CD4-positive, alpha-beta memory T cell (primary cell): ENCODE measurements at places on chromosomes 6 and 20. TPM values are rescaled to one million over a fixed set of nuclear protein-coding genes. Genes with fewer than 3 reads are reported as not detected.
A peak's percentile ranks its signal among the peaks of the same experiment; 100 is the strongest.

- no peaks in the 10 kb centered on the region for H3K36me3 ChIP-seq
- no peaks in the 10 kb centered on the region for H3K27me3 ChIP-seq
- peak; percentile 30 for DNase-seq
- H3K4me3 ChIP-seq: no peak overlapping the region
Observed at GRCh38 chr6:75934643-75935472, 137.6 kb downstream of the IMPG1 start.

- H3K27ac ChIP-seq: no peak overlapping the region
- no peaks in the 10 kb centered on the region for H3K27me3 ChIP-seq
- H3K4me1 ChIP-seq: no peaks in the 10 kb centered on the region
- H3K36me3 ChIP-seq: no peaks in the 10 kb centered on the region
- H3K4me3 ChIP-seq: no peak overlapping the region
Observed at GRCh38 chr6:39835821-39836295, 43.7 kb downstream of the DAAM2 start.

DNA sequence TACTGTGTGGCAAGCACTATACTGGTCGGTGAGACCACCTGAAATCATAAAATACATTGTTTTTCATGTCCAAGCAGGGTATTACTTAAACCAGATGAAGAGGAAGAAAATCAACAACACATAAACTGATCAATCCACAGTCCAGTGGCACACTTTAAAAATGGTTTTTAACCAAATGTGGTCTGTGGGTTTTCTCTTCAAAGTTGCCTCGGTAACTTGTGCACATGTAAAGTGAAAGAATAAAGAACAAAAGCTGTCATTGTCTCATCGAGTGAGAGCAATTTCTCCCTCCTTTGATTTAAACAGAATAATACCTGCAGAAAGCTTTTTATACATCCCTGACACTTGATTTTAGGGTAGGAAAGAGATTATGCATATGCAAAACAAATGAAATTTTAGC is 3.7 kb downstream of the FLRT3 start:
- no peaks in the 10 kb centered on the region for H3K36me3 ChIP-seq
- no peaks in the 10 kb centered on the region for H3K27me3 ChIP-seq
- DNase-seq: no peak
- H3K4me1 ChIP-seq: no peaks in the 10 kb centered on the region
- H3K27ac ChIP-seq: no peak overlapping the region

DNA sequence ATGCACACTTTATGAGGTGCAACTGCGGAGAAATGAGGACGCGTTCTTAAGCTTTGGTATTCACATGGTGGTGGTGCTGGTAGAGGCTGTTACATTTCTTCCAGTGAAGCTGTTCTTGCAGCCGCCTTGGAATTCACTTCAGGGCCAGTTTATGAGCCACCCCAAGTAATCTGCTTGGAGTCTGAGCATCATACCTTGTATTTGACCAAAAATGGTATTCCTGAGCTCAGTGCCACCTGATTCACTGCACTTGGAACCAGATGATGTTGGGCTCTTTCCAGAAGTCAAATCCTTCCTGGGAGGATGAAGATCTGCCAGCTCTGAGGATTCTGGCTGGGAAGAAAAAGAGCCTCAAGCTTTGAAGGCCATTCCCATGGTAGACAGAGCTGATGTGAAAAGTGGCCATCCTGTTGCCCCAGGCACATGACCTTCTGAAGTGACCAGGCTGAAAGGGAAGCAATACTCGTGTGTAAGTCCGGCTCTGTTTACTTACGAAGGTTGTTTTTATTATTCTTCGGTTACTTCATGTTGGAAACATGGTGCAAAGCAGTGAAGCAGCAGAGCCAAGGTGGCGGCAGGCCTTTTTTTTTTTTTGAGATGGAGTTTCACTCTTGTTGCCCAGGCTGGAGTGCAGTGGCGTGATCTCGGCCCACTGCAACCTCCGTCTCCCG is 7.7 kb downstream of the MANBAL start:
- H3K27ac ChIP-seq: no peak overlapping the region
- no peak for DNase-seq
- no peaks in the 10 kb centered on the region for H3K27me3 ChIP-seq
- H3K4me3 ChIP-seq: no peak overlapping the region

DNA sequence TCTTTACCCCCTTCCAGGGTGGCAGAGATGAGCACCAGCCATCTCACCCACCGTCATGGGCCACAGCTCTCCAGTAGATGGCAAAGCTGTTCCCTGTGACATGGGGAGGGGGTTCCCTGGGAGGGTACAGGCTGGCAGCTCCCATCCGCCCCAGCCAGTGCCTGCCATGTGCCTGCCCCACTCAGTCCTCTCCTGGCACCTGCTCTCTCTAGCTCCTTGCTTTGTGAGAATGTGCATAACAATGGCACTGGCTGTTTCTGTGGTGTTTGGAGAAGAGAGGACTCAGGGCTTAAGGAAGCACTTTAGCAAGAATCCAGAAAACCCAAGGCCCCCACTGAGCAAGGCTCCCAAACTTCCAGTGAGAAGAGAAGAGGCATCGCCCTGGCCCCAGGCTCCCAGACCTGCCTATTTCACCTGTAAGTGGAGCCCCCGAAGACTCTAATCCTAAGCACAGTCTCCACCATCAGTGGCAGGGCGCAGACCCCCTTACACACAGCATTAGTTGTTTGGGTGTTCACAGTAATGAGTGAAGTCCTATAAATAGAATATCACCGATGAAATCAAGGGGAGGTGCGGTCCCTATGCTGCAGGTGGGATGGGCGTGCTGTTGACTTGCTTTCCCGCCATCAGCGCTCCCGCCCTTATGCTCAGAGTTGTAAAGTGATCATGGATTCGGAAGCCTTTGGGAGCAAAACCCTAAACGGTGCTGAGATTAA is 110.2 kb downstream of the AGPAT4 start:
- no peaks in the 10 kb centered on the region for H3K27me3 ChIP-seq
- no peaks in the 10 kb centered on the region for H3K4me1 ChIP-seq
- no peak overlapping the region for H3K4me3 ChIP-seq
- no peak overlapping the region for H3K27ac ChIP-seq
- no peak for DNase-seq

GRCh38 chr20:32560989-32561830 is 23.9 kb downstream of the NOL4L start:
- H3K36me3 ChIP-seq: peaks cover 3% of the 10 kb centered on the region
- H3K27ac ChIP-seq: no peak overlapping the region
- no peak overlapping the region for H3K4me3 ChIP-seq
- peaks cover 32% of the 10 kb centered on the region for H3K4me1 ChIP-seq
- H3K27me3 ChIP-seq: no peaks in the 10 kb centered on the region
- no peak for DNase-seq

GRCh38 chr6:105336986-105337385 is 65.9 kb downstream of the PREP start:
- no peak overlapping the region for H3K27ac ChIP-seq
- no peak overlapping the region for H3K4me3 ChIP-seq
- no peak for DNase-seq
- no peaks in the 10 kb centered on the region for H3K4me1 ChIP-seq
- H3K27me3 ChIP-seq: no peaks in the 10 kb centered on the region

GRCh38 chr6:152068622-152069261 is 261.3 kb downstream of the ESR1 start:
- no peak overlapping the region for H3K27ac ChIP-seq
- no peaks in the 10 kb centered on the region for H3K27me3 ChIP-seq
- no peaks in the 10 kb centered on the region for H3K4me1 ChIP-seq
- H3K36me3 ChIP-seq: no peaks in the 10 kb centered on the region
- H3K4me3 ChIP-seq: no peak overlapping the region

DNA sequence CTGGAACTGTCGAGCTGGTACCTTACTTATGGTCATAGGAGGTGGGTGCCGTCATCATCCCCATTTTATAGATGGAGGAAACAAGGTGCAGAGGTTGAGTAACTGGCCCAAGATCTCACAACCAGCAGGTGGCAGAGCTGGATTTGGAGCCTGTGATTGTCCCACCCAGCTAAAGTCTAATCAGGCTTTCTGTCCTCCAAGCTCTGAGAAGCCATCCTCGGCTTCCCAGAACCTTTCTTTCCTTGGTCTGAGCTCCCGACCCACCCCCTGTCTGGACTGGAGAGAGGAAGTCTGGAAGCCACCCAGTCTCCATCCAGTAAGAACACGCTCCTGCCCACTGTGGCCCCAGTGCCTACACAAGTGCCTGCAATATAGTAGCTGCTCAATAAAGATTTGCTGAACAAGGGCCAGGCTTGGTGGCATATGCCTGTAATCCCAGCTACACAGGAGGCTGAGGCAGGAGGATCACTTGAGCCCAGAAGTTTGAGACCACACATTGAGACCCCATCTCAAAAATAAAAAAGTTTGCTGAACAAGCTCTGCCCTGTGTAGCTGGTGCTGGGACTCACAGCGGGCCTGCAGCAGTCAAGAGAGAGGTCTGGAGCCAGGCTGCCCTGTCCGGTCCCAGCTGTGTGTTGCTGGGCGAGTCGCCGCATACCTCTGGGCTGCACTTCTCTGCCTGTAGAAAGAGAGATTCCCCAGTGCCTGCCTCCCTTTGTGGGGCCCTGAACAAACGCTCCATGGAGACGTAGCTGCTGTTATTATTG is 32.5 kb upstream of the DLGAP4 start:
- H3K27ac ChIP-seq: no peak overlapping the region
- no peaks in the 10 kb centered on the region for H3K4me1 ChIP-seq
- no peaks in the 10 kb centered on the region for H3K36me3 ChIP-seq
- H3K27me3 ChIP-seq: no peaks in the 10 kb centered on the region
- DNase-seq: no peak

DNA sequence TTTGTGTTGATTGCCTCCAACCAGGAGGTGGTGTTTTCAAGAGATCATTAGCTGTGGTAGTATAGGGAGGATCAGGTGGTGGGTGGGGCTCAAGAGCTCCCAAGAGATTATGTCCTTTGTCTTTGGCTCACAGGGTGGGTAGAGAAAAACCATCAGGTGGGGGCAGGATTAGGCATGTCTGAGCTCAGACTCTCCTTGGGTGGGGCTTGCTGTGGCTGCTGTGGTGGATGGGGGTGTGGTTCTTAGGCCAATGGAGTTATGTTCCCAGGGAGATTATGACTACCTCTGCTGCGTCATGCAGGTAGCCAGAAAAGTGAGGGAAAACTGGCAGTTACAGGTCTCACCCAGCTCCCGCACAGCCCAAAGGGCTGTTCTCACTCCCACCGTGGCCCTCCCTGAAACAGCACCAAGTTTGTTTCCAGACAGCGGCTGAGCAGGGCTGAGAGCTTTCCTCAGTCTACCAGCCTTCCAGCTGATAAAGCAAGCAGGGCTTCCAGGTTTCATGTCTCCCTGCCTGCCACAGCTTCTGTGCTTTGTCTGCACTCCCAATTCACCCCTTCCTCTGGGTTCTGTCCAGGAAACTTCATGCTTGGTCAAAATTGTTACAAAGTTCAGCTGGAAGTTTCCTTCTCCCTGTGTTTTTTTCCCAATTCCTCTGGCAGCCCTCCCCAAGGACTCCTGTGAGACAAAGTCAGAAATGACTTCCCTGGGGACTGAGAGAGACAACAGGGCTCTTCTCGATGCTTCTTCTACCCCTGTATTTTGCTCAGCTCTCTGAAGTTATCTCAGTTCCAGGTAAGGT is 481.1 kb upstream of the MAN1A1 start:
- H3K36me3 ChIP-seq: no peaks in the 10 kb centered on the region
- H3K27me3 ChIP-seq: no peaks in the 10 kb centered on the region
- no peaks in the 10 kb centered on the region for H3K4me1 ChIP-seq
- no peak overlapping the region for H3K27ac ChIP-seq
- DNase-seq: no peak
- H3K4me3 ChIP-seq: no peak overlapping the region

GRCh38 chr20:15162079-15162647 is 824.8 kb upstream of the FLRT3 start:
- H3K4me1 ChIP-seq: no peaks in the 10 kb centered on the region
- H3K4me3 ChIP-seq: no peak overlapping the region
- no peak overlapping the region for H3K27ac ChIP-seq
- no peaks in the 10 kb centered on the region for H3K27me3 ChIP-seq
- no peaks in the 10 kb centered on the region for H3K36me3 ChIP-seq

GRCh38 chr6:130955755-130956154 is 107.3 kb downstream of the EPB41L2 start:
- H3K27me3 ChIP-seq: no peaks in the 10 kb centered on the region
- H3K27ac ChIP-seq: no peak overlapping the region
- no peak for DNase-seq
- H3K4me1 ChIP-seq: no peaks in the 10 kb centered on the region
- no peaks in the 10 kb centered on the region for H3K36me3 ChIP-seq
- H3K4me3 ChIP-seq: no peak overlapping the region

DNA sequence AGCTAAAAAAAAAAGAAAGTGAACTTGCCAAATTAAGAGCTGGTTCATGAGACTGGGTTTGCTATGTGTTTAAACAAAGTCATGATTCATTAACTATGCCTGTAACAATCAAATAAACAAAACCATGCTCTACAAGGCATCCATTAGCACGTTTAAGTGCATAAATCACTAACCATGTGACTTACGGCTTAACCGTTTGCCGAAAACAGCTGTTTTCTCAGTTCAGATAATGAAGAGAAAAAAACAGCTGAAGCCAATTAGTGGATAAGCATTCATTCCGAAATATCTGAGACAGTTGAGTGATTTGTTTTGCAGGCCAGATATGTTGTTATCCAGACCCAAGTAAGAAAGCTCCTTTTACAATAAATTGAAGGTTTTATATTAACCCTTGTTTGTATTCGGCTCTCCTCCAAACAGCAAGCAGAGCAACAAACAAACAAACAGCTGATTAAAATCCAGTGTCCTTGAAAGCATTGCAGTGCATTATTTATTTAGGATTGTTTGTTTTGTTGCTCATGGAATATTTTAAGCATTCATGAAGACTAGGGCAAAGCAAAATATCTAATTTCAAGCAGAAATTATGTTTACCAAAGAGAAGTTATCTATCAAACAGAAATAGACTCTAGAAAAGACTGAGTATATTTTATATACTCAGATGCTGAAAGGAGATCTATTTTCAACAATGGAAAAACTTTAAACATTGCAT is 343.5 kb downstream of the RFPL4B start:
- no peaks in the 10 kb centered on the region for H3K27me3 ChIP-seq
- no peaks in the 10 kb centered on the region for H3K36me3 ChIP-seq
- DNase-seq: no peak
- no peak overlapping the region for H3K4me3 ChIP-seq

DNA sequence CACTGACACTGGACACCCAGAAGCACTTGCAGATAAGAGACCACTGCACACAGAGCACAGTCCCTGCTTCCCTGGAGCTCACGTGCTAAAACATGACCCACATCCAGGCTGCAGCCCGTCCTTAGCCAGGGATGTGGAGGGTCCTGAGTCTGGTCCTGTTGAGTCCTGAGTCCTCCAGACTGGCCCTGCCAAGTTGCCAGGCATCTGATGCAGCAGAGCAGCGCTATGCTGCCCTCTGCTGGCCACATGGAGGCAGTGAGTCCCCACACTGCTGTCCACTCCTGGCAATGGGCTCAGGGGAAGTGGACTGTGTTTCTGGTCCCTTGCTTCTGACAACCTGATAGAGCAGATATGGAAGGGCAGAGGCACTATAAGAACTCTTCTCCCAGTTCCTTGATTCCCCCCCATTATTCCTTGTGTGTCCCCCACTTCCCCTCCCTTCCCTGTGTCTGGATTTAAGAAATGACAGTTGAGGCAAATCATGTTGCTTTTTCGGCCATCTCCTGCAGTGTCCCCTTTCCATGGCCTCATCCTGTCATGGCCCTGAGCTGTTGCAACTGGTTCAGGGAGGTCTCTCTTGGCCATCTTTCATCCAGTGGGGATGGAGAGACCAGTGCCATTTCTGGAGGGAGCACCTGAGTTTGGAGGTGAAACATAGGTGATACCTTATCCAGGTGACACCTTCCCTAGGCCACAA is 86.0 kb downstream of the DHX35 start:
- peak; percentile 59 for DNase-seq
- no peak overlapping the region for H3K4me3 ChIP-seq
- peaks cover 11% of the 10 kb centered on the region for H3K4me1 ChIP-seq
- H3K27me3 ChIP-seq: no peaks in the 10 kb centered on the region

The FOXF2 gene
- not detected for total RNA-seq

The SPATS1 gene
- total RNA-seq: not detected

The POFUT1 gene
- 19.7 TPM for total RNA-seq

The SH3BGRL2 gene
- 0.50 TPM for total RNA-seq

The MUCL3 gene
- not detected for total RNA-seq

The UNC93A gene
- total RNA-seq: not detected

The LAMA5 gene
- total RNA-seq: 0.49 TPM

The TAF11 gene
- 25.3 TPM for total RNA-seq

The SPTLC3 gene
- 0.26 TPM for total RNA-seq

The FAM217A gene
- not detected for total RNA-seq
